ENCODE measurements at places on chromosomes 5 and 9. TPM values are rescaled to one million over a fixed set of nuclear protein-coding genes. Genes with fewer than 3 reads are reported as not detected.

DNA sequence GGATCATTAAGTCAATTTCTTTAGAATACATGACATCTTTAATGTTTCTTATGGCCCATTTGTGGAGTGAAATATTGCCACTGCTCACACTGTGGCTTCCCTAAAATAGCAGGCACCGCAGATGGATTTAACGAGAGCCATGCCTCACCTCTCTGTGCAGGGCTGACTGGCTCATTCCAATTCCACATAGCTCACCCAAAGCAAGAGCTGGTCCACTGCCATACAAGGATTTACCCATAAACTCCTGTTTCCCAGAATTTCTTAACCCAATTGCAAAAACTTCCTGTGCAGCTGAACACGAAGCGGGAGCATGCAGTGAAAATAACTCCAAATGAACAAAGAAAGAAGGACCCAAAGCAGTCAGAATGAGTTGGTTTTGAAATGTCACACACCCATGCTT is 159.5 kb downstream of the BAAT start:
- DNase-seq = no peak
- no peaks in the 10 kb centered on the region for H3K27me3 ChIP-seq
- no peak overlapping the region for H3K27ac ChIP-seq
- no peak overlapping the region for H3K4me3 ChIP-seq
- no peaks in the 10 kb centered on the region for H3K36me3 ChIP-seq

DNA sequence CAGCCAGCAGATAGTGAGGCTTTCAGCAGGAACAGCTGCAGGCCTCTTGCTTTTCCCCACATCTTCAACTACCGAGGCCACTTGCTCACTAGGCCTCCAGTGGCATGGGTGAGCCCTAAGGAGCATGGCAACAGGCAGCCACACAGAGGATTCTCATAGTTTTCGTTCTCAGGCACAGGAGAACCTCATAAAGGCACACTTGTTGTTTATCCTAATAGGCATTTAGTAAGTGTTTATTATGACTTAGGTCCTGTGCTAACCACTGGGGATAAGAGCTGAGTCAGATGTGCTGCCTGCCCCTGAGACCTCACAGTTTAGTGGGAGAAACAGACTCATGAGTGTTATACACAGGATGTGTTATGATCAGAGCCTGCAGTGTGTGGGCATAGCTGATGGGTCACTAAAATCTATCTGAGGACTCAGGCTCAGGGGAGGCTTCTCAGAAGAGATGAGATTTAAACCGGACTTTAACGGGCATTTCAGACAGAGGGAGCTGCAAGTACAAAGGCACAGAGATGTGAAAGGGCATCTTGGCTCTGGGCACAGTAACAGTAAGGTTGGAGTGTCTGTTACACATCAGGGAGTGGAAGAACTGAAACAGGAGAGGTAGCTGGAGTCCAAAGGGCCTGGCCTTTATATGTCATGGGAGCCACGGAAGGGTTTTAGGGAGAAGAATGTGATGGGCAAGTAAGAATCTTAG is 21.0 kb upstream of the HEMGN start:
- H3K4me3 ChIP-seq = no peak overlapping the region
- no peak for DNase-seq
- H3K27ac ChIP-seq = no peak overlapping the region
- H3K36me3 ChIP-seq = no peaks in the 10 kb centered on the region
- no peaks in the 10 kb centered on the region for H3K4me1 ChIP-seq

- no peak for DNase-seq
- H3K4me1 ChIP-seq = no peaks in the 10 kb centered on the region
- H3K27ac ChIP-seq = no peak overlapping the region
- H3K4me3 ChIP-seq = no peak overlapping the region
- H3K27me3 ChIP-seq = no peaks in the 10 kb centered on the region
- no peaks in the 10 kb centered on the region for H3K36me3 ChIP-seq
Observed at GRCh38 chr5:10319202-10319851, 11.6 kb upstream of the CMBL start.

DNA sequence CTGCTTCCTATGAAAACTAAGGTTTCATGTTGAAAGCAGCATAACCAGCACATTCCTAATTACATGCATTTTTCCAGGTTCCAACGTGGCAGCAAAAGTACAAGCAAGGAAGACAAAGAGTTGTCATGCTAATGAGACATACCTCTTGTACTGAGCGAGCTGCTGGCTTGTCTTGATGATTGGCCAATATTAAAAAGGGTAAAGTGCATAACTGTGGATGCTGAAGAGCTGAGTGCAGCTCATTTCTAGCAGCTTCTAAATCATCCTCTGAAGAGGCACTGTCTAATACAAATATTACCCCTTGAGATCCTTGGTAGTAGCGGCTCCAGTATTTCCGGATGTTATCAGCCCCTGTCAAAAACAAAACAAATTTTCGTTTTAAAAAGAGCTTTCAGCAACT is 197.3 kb downstream of the ARL15 start:
- no peaks in the 10 kb centered on the region for H3K36me3 ChIP-seq
- H3K4me3 ChIP-seq = no peak overlapping the region
- no peaks in the 10 kb centered on the region for H3K4me1 ChIP-seq
- DNase-seq = no peak
- H3K27ac ChIP-seq = no peak overlapping the region

- H3K27me3 ChIP-seq = no peaks in the 10 kb centered on the region
- no peaks in the 10 kb centered on the region for H3K36me3 ChIP-seq
- H3K4me3 ChIP-seq = no peak overlapping the region
- no peaks in the 10 kb centered on the region for H3K4me1 ChIP-seq
- DNase-seq = no peak
- H3K27ac ChIP-seq = no peak overlapping the region
Observed at GRCh38 chr5:10161778-10162177, 87.9 kb downstream of the ATPSCKMT start.

SLC2A6 gene
- total RNA-seq = 5.2 TPM

DNA sequence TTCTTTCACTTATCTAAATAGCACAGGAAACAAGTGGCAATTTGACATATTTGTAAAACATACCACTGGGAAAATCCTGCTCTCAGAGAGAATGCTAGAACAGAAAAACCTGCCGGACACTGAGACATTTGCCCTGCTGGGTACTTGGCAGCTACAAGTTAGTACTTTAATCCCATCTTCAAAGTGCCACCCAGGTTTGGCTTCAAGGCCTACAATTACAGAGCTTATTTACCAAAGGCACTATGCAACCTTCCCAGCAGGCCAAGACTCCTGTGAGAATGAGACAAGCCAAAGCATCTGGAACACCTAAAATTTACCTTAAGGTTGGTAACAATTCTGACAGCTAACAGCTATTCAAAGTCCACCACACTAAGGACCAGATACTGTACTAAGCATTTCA is 78.3 kb downstream of the TSSK1B start:
- DNase-seq = no peak
- no peaks in the 10 kb centered on the region for H3K27me3 ChIP-seq
- H3K4me3 ChIP-seq = no peak overlapping the region
- peaks cover 12% of the 10 kb centered on the region for H3K4me1 ChIP-seq
- H3K27ac ChIP-seq = no peak overlapping the region
- no peaks in the 10 kb centered on the region for H3K36me3 ChIP-seq

CARD9 gene
- 0.15 TPM for total RNA-seq

GRCh38 chr9:105307591-105308130 is 63.2 kb downstream of the SLC44A1 start:
- no peak overlapping the region for H3K27ac ChIP-seq
- H3K4me3 ChIP-seq = no peak overlapping the region
- DNase-seq = no peak
- H3K36me3 ChIP-seq = no peaks in the 10 kb centered on the region
- no peaks in the 10 kb centered on the region for H3K4me1 ChIP-seq

GRCh38 chr9:4111233-4112008 is 188.4 kb downstream of the GLIS3 start:
- H3K4me3 ChIP-seq = no peak overlapping the region
- DNase-seq = no peak
- peaks cover 26% of the 10 kb centered on the region for H3K4me1 ChIP-seq

DNA sequence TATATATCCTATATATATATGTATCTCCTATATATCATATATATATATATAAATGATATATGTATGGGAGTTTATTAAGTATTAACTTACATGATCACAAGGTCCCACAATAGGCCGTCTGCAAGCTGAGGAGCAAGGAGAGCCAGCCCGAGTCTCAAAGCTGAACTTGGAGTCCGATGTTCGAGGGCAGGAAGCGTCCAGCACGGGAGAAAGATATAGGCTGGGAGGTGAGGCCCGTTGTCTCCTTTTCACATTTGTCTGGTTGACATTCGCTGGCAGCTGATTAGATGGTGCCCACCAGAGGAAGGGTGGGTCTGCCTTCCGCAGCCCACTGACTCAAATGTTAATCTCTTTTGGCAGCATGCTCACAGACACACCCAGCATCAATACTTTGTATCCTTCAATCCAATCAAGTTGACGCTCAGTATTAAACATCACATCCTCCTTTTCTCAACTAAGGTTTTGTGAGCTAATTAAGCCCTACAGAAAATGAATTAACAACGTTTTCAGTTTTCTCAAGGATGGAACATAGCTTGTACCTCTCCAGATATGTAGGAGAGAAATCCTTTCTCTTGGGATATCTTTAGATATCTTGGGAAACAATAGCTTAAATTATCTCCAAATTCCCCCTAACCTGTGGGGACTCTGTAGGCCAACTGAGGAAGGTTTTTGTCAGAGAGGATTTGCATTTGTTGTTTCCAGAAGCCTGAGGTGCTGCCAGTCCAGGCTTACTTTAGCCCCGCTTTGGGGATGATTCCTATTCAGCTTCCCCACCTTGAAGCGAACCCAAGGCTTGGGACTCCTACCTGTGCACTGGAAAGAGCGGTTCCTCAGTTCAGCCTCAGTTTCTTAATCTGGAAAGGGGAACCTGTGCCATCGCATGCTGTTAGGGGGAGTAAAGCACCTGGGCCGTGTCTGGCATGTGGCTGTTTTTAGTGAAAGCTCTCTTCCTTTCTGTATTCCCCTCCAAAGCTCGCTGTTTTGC is 163.2 kb downstream of the CACNA1B start:
- no peak overlapping the region for H3K27ac ChIP-seq
- DNase-seq = peak; percentile 26
- H3K27me3 ChIP-seq = no peaks in the 10 kb centered on the region
- no peaks in the 10 kb centered on the region for H3K4me1 ChIP-seq
- H3K4me3 ChIP-seq = no peak overlapping the region

DMRT2 gene
- not detected for total RNA-seq

- no peaks in the 10 kb centered on the region for H3K36me3 ChIP-seq
- no peak overlapping the region for H3K27ac ChIP-seq
- H3K4me3 ChIP-seq = no peak overlapping the region
- peaks cover 6% of the 10 kb centered on the region for H3K4me1 ChIP-seq
- H3K27me3 ChIP-seq = no peaks in the 10 kb centered on the region
Observed at GRCh38 chr9:4243113-4243512, 56.8 kb downstream of the GLIS3 start.

GRCh38 chr9:36187414-36187813 is 3.3 kb upstream of the CLTA start:
- no peaks in the 10 kb centered on the region for H3K27me3 ChIP-seq
- H3K27ac ChIP-seq = no peak overlapping the region
- H3K4me3 ChIP-seq = no peak overlapping the region

Measured in right atrium auricular region (tissue), 2 donors.